ENCODE measurements at places on chromosomes 4 and X.

DNA sequence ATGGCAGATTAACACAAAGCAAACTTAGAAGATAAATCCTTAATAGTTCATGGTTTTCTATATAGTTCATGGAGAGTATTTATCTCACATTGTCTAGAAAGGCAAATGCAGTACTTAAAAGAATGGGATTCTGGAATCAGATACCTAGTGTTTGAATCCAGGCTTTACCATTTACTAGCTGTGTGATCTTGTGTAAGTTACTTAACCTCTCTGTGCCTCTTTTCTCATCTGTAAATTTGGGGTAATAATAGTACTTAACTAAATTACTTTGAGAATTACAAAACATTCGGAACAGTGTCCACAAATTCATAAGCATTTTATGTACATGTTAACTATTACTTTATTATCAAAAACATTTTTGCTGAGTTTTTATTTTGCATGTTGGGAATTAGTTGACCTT lies 15.8 kb downstream of the MAGEB1 start:
- DNase-seq, result no peak

- DNase-seq, result no peak
These were observed 93.3 kb downstream of the FANCB start for GRCh38 chrX:14779580-14779979.

DNA sequence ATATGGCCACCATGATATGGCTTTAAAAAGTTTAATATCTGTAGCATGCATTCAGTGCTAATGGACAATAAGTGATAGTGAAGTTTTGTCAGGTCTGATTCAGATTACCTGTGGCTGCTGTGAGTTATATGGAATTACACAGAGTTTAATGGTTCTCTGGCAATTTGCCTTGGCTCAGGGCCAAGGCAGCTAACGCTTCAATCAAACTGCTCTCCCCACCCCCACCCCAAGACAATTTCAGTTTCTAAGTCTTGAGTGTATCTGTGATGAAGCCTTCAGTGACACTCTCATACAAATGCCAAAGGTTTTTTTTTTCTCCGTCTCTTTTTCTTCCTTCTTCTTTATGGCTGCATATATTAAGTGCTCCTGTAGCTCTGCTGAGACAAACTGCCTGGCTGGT lies 106.6 kb downstream of the SHROOM4 start:
- no peak for DNase-seq

DNA sequence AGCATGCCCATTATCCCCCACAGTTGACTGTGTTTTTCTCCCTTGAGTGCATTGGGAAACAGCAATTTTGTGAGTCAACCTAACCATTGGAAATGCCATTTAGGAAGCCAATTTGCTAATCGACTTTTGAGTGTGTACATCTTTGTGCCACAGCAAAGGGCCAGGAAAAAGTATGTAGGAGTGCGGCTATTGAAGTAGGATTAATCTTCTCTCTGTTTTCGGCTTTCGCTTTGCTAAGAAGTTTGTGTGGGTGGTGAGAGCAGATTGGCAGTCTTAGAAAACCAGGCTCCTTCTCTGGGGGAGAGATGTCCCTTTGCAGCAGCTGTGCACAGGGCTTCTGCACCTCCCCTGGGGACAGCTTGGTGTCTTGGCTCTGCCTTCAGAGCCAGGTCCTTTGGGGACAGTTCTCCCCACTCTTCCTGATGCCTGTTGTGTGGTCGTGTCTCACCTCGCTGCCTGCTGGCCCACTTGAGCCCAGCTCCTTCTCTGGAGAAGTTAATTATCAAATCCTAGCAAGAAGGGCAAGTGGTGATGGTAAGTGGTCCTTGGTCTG lies 74.5 kb downstream of the GEMIN8 start:
- no peak for DNase-seq

All from GM23248 (cell line).